ENCODE measurements at places on chromosomes 3 and 15.

DNA sequence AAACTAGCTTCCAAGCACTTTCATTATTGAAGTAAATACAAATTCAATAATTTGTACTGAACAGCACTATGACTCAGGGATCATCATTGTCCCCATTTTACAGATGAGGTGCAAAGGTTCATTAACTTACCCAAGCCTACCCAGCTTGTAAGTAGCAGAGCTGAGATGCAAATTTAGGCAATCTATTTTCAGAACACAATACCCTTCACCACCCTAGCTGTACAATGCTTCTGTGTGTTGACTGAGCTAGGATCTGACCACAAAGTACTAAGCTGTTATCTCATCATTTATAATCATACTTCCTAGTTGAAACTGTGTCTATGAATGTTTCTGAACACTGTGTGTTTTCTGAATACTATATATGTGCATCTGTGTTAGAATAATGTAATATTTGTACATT, 3.2 kb upstream of the ILDR1 start:
- DNase-seq: no peak

DNA sequence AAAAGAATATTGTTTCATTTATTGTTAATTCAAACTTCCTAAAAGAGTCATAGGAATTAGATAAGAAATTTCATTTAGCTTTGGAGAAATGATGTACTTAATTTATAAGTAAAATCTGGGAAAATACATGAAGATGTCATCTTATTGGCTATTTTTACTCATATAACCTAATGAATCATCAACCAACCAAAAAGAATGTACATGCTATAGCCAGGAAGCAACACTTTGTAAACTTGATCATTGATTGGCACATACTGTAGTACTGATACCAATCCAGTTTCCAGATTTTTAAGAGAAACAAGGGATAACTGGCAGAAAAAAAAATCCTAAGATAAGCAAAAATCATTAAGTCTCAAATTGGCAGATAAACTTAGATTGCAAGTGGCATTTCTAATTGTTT, 207.9 kb upstream of the CDIN1 start:
- no peak for DNase-seq

- no peak for DNase-seq
Observed at GRCh38 chr3:196323691-196324090, 5.7 kb upstream of the DYNLT2B start.

- no peak for DNase-seq
Observed at GRCh38 chr3:171676601-171677175, 133.6 kb downstream of the PLD1 start.

DNA sequence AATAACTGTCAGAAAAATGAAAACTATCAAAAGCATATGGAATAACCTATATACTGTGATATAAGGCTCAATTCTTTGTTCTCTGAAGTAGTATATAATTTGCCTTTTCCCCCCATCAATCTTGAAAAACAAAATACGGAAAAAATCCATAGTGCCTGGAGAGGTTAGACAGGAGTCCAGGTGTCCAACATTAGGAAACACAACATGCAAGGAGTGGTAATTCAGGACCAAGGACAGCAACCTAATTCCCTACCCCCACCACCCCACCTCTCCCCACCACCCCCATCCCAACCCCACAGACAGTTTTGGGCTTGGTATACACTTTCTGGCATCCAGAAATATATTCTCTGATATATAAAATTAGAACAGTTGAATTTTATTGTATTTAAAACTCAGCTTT, 55.1 kb upstream of the SLC25A26 start:
- DNase-seq: no peak

DNA sequence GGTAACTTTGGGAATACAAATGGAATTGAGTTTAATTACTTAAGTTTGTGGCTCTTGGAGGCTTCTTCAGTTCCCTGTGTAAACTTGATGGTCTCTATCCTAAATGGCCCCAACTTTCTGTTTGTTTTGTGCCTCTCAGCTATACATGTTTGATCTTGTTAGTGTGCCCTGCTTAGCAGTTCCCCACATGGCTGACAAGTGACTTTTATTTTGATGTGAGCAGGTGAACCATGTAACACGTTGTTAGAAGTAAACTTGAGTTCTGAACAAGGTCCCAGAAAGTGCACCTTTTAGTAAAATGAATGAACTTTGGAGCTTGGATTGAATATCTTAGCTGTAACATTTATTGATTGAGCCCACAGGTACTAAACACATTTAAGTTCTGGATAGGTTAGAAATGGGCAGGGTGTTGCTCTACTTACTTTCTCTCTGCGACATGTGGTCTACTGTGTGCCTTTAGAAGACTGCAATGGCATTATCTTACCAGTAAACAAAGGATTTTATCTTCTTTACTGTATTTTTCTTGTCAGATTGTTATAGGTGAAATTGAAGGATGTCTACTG, 4.5 kb downstream of the LSM3 start:
- no peak for DNase-seq

- DNase-seq: no peak
Observed at GRCh38 chr15:63870487-63871209, 36.9 kb upstream of the HERC1 start.

DNA sequence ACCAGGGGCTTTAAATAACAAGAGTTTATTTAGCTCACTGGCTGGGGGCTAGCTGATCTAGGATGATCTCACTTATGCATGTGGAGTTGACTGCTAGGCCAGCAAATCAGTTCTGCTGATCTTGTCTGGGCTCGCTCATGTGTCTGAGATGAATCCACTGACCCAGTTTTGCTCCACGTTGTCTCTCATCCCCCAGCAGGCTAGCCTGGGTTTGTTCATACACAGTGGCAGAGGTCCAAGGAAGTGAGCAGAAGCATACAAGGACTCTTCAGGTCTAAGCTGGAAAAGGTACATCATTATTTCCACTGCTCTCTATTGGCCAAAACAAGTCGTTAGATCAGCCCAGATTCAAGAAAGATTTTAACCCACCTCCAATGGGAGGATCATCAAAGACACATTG, 238.0 kb downstream of the PLCL2 start:
- no peak for DNase-seq

GRCh38 chr15:56732886-56733135, 498 bp downstream of the ZNF280D start:
- no peak for DNase-seq

- no peak for DNase-seq
Observed at GRCh38 chr15:99433026-99433756, 132.6 kb upstream of the MEF2A start.

- DNase-seq: no peak
Observed at GRCh38 chr15:96774216-96774615, 443.7 kb downstream of the NR2F2 start.

DNA sequence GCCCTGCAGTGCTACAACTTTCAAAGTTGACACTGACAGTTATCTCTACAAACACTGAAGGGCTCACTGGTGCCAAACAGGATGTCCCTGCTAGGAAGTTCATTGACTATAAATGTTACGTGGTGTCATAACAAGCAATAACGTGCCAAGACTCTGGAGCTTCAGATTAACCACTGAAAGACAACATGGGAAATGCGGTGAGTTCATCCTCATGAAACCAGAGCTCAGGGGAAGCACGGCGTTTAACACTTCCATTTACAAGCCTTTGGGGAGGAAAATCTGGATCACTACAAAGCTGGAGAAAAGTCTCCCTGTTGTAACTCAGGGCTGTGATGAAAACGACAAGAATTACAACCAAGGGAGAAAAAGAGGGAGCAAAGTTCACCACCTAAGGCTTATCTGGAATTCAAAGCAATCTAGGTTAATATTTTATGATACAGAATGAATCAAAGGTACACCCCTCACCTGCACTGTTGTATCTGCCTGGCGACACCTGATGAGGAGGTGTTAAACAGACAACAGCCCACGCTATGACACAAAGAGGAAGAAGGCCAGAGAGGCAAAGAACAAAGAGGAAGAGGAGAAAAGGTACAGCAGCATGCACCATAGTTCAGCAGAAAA, 27.0 kb downstream of the SHQ1 start:
- no peak for DNase-seq

DNA sequence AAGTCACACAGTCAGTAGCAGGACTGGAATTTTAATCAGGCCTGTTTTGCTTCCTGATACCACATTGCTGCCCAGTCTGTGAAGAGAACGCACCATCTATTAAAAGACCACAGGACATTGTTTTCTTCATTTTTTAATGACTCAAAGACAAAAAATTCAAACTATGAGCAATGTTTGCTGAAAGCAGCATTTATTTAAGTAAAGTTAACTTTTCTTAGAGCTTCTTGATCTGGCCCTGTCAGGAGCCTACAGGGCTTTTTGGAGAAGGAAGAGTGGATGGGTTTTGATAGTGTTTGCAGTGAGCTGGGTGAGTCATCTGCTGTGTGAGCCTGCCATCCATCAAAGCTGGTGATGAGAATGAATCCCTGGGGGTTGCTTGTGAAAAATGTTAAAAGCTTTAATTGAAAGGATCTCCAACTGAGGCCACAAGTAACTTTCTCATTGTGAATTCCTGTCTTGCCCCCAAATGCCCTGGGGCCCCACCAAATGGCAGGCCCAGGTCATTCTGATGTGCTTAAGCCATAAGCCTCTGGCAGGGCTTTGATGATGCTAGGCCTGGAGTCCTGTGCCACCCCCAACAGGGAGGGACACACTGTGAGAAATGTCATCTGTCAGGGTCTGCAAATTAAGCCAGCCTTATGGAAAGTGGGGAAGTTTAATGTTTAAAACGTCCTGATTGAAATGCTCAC, 136.2 kb upstream of the PFN2 start:
- no peak for DNase-seq

- DNase-seq: no peak
Observed at GRCh38 chr15:28099555-28100140, 533 bp upstream of the OCA2 start.

DNA sequence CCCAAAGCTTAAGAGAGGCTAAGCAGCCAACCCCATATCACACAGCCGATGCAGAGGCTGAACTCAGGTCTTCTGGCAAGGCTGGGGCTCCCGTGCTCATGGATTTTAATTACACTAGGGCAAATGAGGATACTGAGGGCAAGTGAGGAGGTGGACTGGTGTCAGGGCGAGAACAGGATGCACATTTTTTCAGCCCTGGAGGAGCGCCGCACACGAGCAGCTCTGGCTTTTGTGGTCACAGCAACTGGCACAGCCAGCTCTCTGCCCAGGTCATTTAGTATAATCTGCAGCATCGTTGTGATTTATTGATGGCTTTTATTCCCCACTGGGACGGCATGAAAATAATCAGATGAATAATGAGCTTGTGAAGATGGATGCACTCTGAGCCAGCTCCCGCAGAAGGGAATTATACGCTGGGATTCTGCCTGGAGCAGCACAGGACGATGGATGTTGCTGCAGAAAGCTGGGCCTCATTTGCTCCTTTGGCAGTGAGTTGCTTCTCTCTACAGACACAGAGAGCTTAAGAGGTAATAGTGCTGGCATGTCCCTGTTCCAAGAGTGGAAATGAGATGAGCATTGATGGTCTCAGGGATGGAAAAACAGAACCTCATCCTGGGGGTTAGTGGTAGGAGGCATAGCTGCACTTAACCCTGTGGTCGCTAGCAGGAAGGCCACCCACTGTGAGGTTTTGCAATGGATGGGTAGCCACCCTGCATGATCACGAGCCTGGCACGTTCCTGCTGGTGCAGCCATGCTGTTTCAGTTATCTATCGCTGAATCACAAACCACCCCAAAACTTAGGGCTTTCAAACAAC, 135.4 kb downstream of the UACA start:
- no peak for DNase-seq

GRCh38 chr3:43316783-43317460, 30.6 kb downstream of the SNRK start:
- no peak for DNase-seq

GRCh38 chr3:100221159-100221558, 39.6 kb upstream of the TBC1D23 start:
- DNase-seq: no peak

- no peak for DNase-seq
Observed at GRCh38 chr3:52998771-52999513, 46.9 kb downstream of the SFMBT1 start.

GRCh38 chr3:55675478-55675877, 188.4 kb upstream of the WNT5A start:
- DNase-seq: no peak

DNA sequence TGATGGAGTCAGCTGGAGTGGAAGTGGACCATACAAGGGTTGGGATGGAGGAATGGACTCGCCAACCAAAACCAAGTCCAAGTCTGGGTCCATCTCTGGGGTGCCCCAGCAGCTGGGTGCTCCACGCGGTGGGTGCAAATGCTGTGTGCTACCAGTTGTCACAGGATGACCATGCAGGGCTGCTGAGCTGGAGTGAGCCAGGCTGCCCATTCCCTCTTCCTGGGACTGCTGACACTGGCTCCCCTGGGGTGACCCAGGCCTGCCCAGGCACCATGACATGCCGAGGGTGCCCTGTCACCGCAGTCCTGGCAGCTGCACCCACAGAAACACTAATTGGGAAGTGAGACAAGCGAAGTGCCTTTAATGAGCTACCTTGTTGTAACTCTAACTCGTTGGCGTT, 140.2 kb downstream of the TPRA1 start:
- no peak for DNase-seq

GRCh38 chr3:157532529-157533297, 29.5 kb upstream of the VEPH1 start:
- DNase-seq: no peak

GRCh38 chr3:9226326-9226725, 23.1 kb downstream of the SRGAP3 start:
- DNase-seq: no peak

GRCh38 chr3:69130689-69131088, 8.3 kb upstream of the LMOD3 start:
- DNase-seq: no peak

DNA sequence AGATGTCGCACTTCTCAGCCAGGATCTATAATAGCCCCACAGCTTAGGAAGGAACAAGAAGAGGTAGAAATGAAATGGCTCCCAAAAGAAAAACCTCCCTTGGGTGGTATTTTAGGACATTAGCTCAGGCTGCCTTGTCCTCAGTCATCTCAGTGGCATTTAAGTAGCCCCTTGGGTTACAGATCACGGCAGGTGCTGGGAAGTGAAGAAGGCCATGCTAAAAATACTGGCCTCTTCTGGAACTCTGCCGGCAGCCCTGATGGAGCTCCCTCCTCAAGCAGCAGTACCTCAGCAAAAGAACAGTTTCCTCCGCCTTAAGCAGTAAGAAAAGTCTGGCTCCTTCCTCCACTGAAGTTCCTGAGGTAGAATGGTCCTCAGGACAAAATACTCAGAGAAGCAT, 7.3 kb upstream of the TPM1 start:
- DNase-seq: no peak

- DNase-seq: no peak
Observed at GRCh38 chr3:161156936-161157335, 51.8 kb upstream of the B3GALNT1 start.

DNA sequence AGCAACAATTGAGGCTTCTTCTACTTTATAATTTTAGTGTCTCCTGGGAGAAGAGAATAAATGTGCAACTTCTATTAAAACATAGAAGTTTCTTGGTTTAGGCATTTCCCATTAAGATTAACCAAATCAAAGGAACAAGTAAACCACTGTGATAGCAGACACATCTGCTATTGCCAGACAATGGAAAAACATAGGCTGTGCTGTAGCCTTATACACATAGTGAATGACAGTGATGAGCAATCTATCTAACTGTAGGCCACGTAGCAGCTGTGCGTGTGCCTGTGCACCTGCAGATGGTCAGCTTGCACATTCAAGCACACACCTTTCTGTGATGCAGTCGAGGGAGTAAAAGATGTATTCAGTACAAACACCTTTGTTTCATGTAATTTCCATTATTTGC, 32.7 kb downstream of the GNB4 start:
- DNase-seq: no peak

- peak; percentile 40 for DNase-seq
Observed at GRCh38 chr3:115790759-115791158, 167.4 kb downstream of the GAP43 start.

GRCh38 chr15:26667222-26667988, 105.5 kb downstream of the GABRB3 start:
- DNase-seq: no peak
